Stimulated activated CD4-positive, alpha-beta T cell treated with anti-CD3 and anti-CD28 coated beads, Interleukin-12 subunit alpha, Interleukin-12 subunit beta, amount 100 ng/mL, for 4 hours (primary cell): ENCODE measurements at places on chromosomes 11 and 22.

DNA sequence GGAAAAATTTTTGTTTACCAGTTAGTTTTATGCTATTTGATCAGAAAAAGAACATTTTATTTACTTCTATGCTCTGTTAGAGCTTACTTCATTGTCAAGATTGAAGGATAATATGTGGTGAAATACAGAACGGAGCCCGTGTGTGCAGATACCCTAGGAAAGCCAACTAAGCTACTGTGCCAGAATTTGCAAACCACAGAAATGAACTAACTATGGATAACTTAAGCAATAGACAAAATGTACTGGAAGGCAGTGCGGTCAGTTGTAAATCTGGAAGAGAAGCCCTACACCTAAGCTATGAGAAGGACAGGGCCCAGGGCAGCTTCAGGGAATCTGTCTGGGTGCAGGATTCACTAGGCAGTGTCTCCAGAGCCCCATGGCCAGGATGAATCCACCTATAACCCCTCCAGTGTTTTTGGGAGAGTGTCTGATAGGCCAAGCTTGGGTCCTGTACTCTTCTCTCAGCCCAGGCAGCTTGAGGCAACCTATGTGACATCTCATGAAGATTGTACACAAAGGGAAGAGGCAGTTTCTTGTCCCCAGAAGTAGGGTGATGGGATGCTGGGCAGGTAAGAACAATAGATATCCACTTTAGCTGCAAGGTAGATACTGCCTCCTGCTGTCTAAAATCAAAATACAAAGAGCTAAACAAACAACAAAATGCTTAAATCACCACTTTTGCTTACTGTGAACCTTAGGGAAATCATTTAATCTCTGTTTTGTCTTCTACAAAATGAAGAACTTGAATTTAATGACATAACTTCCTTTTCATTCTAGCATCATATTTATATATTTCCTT is 12.1 kb downstream of the MMP7 start:
- DNase-seq: no peak

DNA sequence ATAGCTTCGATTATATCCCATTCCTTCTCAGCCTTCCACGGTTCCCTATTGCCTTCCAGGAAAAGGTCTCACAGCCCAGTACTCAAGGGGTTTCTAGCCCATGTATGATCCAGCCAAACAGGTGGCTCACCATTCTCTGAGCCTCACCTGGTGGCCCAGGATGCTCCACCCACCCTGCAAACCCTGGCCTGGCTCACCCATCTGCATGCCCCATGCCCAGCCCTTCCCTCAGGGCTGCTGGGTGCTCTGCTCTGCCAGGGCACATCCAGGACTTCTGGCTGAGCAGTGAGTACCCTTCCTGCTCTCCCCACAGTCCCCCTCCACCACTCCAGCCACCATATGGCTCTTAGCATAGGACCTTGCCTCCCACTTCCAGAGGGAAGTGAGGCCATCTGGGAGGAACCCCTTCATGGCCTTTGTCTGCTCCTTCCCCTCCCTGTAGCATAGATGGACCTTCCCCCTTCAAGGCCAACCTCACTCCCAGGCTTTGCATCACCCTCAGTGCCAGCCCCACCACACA is 5.8 kb upstream of the RCOR2 start:
- DNase-seq: no peak

GRCh38 chr22:29838599-29838956 is 504 bp upstream of the ASCC2 start:
- no peak for DNase-seq

DNA sequence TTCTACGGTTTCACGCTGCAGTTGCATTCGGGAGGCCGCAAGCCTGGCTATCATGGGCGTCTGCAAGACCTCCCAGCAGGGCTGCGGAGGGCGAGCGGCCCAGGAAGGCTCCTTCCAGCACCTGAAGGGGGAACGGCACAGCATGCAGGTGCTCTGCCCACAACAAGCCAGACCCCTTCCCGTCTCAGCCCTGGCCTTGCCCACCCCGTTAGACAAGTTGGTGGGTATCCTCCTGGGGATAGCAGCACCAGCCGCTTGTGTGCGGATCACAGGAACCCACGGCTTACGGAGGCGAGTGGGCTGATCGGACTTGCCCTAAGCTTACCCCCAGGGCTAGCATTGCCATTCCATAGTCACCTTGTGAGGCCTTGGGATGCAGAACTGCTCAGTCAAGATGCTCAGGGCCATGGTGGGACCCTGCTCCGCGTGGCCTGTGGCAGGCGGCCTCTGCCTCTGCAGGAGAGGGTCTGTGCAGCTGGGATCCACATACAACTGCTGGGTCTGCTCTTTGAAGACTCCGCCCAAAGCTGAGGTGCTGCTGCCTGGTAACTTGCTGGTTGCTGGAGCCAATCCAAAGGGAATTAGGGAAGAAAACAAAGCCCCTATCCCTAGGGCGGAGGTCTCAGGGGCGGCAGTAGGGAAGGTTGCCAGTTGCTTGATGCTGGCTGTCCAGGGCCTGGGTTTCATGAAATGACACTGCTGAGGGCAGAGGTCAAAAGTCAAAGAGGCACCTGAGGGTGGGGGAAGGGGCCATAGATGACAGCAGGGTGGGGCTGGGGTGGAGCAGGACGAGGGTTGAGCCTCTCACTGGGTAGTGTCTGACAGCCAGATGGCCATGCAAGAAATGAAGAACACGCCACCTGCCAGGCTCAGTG is 1.4 kb upstream of the OSBPL5 start:
- no peak for DNase-seq

- no peak for DNase-seq
Observed at GRCh38 chr11:93791493-93791892, 7.4 kb downstream of the MED17 start.

GRCh38 chr11:118842369-118842768 is 41.3 kb upstream of the CXCR5 start:
- no peak for DNase-seq

DNA sequence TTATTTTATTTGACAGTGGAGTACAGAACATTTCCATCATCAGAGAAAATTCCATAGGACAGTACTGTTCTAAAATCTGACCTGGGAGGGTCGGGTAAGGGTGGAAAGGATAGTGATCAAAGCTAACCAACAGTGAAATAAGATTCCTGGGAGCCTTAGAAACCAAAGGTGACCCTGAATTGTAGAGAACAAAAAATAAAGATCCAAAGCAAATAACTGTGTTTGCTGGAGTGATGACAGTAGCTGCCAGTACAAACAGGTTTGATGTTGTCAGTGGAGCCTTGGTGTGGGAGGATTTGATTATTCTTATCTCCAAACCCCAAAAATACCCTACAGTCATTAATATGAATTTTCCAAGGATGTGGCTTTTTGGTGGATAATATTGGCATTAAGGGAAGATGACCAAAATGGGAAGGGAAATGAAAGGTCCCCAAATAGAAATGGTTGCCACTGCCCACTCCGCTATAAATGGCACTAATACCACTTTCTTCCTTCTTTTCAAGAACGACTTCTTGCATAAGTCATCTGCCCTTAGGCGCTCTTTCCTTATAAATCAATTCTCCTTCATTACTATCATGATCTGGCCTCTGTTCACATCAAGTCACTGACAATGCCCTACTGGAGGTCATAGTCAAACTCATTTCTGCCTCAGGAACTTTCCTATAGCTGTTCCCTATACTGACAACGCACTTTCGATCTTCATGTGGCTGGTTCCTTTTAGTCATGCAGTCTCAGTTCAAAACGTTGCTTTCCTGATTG is 44.4 kb downstream of the EHF start:
- DNase-seq: no peak

DNA sequence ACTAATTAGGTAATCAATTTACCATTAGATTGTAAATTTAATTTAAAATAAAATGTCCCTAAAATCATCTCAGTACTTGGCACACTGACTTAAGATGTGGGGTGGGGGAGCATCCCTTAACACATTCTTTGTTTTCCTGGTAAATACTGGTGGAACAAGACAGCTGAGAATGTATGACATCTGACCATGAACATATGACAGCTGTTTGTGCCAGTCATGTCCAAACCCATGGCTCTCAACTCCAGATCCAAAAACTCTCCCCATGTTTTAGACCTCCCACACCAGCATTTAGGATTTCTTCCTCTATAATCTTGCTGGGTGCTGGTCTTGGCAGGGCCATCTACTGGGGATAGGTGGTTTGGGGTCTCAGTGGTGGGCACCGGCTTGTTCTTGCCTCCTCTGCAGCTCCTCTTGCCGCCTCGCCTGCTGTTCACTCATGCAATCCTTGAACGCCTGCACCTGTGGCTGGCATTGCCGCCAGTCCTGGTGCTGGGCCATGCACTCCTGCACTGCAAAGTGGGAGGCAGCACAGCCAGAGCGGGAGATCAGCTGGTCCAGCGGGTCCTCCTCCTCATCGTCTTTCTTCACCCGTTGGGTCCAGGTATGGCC is 3.8 kb downstream of the COA4 start:
- DNase-seq: no peak

- DNase-seq: no peak
Observed at GRCh38 chr11:18853086-18853720, 61.6 kb upstream of the PTPN5 start.

- no peak for DNase-seq
Observed at GRCh38 chr11:113465786-113466185, 9.4 kb downstream of the DRD2 start.
